ENCODE measurements at places on chromosomes 1 and 21.

DNA sequence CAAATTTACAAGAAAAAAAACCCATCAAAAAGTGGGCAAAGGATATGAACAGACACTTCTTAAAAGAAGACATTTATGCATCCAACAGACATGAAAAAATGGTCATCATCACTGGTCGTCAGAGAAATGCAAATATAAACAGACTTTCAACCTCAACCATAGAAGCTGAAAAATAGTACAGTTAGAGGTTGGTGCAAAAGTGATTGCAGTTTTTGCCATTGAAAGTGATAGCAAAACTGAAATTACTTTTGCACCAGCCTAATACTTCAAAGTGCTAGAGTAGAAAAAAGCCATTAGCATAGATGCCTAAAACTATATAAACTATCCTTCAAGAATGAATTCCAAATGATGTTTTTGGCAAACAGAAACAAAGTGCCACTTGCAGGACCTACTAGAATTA lies 365.8 kb upstream of the DPYD start:
- DNase-seq, result no peak

DNA sequence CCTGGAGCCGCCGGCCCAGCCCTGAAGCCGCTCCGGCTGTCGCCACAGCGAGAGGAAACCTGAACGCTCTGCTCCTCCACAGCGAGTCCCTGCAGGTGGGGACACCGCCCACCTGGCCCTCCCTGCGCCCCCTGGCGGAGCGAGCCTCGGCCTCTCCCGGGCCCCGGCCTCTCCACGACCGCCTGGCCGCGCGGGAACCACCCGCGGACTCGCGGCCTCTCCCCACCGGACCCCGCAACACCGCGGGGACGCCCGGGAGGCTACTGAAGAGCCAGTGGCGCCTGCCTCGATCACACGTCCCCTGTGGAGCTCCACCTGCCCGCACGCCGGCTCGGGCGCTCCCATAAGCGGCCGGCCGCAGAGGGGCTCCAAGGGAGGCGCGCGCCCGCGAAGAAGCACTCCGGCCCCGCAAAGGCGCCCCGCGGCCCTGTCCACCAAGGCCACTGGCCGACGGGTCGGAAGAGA lies 109.6 kb downstream of the KCNN3 start:
- peak; percentile 84 for DNase-seq

GRCh38 chr21:14616380-14617039 lies 70.4 kb upstream of the SAMSN1 start:
- DNase-seq, result no peak

DNA sequence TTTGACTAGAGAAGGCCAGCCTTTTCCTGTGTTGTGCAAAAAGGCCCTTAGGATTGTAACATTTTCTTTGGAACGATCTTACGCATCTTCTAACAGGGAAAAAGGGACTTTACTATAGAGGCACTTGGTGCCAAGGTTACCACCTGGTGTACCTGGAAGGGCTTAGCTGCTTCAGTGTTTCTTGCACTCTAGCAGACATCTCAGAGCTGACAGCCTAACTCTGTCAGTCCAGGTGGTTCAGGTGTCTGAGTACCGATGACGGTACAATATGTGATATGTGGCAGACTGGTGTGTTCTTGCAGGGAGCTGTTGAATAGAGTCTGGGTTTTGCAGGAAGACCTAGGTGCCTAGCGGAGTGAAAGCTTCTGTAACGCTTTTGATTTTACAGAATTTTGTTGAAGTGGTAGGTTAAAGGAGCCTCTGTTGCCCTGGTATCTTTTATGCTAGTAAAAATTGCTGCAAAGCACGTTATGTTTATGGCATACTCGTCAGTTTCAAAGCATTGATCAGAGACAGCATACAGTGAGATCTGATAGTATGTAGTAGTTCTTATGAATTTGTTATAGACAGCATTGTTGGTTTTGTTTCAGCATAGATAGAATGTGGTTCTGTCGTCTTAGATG lies 1.4 kb downstream of the MAGI3 start:
- DNase-seq, result no peak
